ENCODE measurements at places on chromosomes 7 and 10.
A peak's percentile ranks its signal among the peaks of the same experiment; 100 is the strongest.

DNA sequence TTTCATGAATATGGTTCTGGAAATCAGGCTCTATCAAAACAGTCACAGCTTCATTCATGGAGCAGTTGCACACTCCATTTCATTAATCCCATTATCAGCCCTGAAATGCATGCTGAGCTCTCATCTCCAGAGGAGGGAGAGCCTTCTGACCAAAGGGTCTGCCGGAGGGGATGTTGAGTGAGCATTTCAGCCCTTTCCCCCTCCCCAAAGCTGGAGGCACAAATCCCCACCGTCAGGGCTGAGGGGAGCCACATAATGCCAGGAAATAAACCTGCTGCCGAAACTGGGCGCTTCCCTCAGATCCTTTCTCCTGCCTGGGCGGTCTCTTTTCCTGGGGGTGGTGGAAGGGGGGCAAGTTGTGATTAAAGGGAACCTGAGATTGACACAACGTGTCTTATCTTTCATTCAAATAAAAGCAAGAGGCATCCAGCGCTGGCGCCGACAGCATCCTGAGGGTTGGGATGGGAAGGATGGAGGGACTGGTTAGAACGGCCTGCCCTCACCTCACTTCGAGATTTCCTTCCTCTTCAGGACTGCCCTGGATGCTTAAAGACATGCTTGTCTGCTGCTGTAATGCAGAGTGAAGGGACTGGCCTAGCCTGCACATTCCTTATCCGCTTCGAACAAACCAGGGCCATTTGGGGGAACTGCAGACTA, 71.6 kb downstream of the TLL2 start:
- DNase-seq = no peak

GRCh38 chr10:67606572-67606971, 89.4 kb downstream of the CTNNA3 start:
- no peak for DNase-seq

- no peak for DNase-seq
Measured at GRCh38 chr10:21260066-21260465, 265.4 kb downstream of the SKIDA1 start.

- no peak for DNase-seq
Measured at GRCh38 chr10:10530313-10530712, 487.4 kb upstream of the CELF2 start.

GRCh38 chr10:93816123-93816747, 58.5 kb downstream of the LGI1 start:
- peak; percentile 31 for DNase-seq

DNA sequence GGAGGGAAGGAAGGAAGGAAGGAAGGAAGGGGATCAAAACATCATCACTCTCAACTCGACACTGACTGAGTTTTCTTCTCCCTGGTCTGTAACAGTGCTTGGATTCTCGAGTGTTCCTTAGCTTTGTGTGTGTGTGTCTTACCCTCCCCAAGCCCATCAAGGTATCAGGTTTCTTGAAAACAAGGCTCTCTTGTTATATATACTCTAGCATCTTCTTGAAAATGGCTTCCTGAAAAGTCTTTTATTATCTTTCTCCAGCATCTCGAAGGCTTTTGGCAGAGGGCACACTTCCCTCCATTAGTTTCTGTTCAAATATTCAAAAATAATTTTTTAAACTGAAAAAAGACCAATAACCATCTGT, 13.4 kb downstream of the SERPINE1 start:
- DNase-seq = no peak

- DNase-seq = no peak
Measured at GRCh38 chr10:117135026-117135372, 3.1 kb downstream of the VAX1 start.

DNA sequence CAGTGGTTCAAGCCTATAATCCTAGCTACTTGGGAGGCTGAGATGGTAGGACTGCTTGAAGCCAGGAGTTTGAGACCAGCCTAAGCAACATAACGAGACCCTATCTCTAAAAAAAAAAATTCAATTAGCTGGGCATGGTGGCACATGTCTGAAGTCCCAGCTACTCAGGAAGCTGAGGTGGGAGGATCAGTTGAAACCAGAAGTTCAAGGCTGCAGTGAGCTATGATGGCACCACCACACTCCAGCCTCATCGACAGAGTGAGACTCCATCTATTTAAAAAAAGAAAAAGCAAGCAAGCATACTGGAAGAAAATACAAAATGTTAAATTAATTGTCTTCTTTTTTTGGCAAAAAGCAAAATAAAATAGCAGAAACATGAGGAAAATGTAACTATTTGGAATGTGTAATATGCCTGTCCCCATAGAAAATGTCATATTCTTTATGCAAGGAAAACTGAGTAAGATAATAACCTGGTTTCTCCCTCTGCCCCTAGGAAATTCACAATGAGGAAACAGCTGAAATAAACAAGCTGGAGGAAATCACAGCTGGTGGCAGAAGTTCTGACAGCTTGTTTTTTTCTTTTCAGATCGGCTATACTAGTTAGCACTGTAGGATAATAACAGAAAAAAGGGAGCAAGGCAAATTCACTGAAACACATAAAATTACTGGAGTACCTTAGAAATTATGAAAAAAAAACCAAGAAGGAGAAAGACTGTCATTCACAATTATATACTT, 48.5 kb downstream of the HERPUD2 start:
- DNase-seq = no peak

GRCh38 chr7:80463272-80463920, 48.5 kb downstream of the GNAT3 start:
- DNase-seq = no peak

- no peak for DNase-seq
Measured at GRCh38 chr7:80540836-80541235, 29.0 kb upstream of the GNAT3 start.

- no peak for DNase-seq
Measured at GRCh38 chr10:102109166-102110116, 10.7 kb downstream of the LDB1 start.

DNA sequence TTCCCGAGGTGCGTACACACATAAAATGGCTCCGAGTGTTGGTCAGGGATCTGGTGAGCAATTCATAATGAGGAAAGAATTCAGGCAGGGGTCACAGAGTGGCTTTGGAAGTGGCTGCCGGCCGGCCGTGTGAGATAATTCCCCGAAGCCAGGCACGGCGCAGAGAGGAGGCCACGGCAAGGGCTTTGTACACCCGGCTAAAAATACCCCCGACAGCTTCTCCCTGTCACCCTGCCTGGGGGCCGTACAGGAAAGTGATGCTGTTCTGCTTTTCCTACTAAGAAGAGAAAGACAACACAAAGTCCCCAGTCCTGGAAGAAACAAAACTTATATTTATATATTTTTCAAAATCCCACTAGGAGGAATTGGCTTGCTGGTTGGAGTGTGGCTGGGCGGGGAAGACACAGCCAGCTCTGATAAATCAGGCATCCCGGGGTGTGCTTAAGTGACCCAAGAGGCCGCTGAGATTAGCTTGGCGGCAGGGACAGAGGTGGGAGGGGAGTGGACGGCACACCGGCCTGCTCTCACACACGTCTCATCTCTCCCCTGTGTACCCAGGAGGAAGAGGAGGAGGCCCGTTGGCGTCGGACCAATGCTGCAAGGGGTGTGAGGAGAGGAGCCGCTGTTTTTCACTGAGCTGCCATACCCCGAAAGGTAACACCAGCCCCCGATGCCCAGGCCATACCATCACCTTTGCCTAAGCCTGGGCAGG, 70.5 kb downstream of the ZMIZ1 start:
- no peak for DNase-seq

- DNase-seq = no peak
Measured at GRCh38 chr10:15035385-15036301, 8.1 kb upstream of the OLAH start.

DNA sequence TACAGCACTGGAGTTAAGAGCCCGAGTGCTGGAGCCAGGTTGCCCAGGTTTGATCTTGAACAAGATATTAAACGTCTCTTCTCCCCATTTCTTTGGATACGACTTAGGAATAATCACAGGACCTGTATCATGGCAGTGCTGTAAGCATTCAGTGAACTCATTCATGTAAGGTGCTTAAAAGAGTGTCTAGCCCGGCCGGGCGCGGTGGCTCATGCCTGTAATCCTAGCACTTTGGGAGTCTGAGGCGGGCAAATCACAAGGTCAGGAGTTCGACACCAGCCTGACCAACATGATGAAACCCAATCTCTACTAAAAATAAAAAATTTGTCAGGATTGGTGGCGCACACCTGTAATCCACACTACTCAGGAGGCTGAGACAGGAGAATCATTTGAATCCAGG, 40.8 kb downstream of the CHST15 start:
- no peak for DNase-seq

DNA sequence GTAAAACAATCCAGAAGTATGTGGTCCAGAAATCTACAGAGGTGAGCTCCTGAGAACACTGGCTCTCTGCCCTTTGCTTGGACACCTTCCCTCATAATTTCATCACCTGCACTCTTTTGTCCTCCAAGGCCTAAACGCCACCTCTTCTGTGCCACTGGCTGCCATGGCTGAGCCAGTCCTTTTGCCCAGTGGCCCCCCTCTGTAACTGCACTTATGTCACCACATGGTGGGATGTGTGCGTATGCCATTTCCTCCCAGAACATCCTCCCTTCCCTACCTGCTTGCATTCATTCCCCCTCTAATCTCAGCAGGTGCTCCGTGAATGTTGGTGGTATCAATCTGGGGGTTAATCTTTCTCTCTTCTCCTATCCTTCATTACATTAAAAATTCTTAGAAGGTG, 17.3 kb upstream of the DUSP5 start:
- no peak for DNase-seq

DNA sequence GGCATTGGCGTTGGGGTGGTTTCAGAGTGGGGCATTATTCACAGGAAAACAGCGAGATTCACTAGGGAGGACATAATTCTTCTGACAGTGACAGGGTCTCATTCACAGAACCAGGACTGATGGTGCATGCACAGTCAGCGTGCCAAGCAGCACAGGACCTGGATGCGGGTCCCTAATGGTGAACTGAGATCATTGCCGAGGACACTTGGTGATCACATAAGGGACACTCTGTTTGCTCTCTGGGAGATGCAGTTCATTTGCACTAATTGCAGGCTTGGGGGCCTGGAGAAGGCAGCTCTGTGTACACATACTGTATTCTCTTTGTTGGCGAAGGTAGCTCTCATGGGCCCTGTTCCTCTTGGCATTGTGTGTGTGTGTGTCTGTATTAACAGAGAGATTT, 716.1 kb downstream of the PHTF2 start:
- DNase-seq = no peak

- no peak for DNase-seq
Measured at GRCh38 chr7:44185729-44186128, 3.5 kb downstream of the GCK start.

DNA sequence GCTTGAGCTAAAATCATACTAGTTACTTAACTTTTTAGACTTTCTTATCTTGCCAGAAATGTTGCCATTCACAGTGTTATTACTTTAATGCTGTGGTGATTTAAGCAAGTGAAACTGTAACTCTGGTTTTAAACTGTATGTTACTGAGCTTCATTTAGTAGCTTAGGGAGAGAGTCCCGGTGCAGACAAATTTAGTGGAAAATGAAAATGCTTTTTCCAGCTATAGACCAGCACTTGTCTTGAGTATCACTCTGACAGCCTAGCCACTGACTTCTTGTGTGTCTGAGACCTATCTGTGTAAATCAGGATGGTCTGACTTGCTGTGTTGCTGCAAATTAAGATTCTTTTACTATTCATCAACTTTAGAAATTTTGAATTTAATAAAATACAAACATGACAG, 200.8 kb downstream of the CACNB2 start:
- no peak for DNase-seq

DNA sequence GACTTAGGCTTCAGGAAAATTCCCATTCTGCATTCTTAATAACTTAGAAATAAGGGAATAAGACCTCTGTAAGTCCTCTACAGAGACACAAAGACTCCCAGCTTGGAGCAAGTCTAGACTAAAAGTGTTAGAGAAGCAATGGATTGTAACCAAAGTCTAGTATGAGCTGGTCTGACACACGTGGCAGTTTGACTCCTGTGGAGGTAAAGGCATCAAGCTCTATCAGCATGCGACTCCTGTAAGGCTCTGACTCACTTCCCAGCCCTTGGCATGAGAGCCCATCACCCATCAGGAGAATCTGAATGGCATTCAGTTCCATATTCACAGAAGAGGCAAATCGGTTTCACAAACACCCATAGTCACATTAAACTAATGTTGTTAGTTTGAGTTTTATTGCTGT, 4.4 kb upstream of the VSTM4 start:
- no peak for DNase-seq

DNA sequence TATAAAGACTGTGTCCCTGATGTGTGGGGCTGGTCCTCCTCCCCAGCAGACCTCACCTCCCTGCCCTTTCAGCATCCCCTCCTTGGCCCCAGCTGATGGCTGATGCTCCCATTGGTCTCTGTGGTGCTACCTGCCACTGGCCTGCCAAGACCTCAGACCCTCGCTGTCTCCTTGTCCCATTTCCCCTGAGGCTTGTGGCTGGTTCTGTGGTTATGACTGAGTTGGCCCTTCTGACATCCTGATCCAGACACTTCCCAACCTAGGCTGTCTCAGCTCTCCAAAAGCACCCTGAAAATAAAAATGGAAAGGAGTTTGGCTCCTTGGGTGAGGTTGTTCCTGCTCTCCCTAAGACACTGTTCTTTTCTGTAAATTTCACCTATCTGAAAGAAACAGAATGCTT, 214.2 kb downstream of the RPS24 start:
- DNase-seq = no peak

GRCh38 chr7:132435016-132435990, 141.0 kb downstream of the PLXNA4 start:
- DNase-seq = no peak

- DNase-seq = no peak
Measured at GRCh38 chr10:69446650-69447151, 4.6 kb upstream of the TSPAN15 start.

DNA sequence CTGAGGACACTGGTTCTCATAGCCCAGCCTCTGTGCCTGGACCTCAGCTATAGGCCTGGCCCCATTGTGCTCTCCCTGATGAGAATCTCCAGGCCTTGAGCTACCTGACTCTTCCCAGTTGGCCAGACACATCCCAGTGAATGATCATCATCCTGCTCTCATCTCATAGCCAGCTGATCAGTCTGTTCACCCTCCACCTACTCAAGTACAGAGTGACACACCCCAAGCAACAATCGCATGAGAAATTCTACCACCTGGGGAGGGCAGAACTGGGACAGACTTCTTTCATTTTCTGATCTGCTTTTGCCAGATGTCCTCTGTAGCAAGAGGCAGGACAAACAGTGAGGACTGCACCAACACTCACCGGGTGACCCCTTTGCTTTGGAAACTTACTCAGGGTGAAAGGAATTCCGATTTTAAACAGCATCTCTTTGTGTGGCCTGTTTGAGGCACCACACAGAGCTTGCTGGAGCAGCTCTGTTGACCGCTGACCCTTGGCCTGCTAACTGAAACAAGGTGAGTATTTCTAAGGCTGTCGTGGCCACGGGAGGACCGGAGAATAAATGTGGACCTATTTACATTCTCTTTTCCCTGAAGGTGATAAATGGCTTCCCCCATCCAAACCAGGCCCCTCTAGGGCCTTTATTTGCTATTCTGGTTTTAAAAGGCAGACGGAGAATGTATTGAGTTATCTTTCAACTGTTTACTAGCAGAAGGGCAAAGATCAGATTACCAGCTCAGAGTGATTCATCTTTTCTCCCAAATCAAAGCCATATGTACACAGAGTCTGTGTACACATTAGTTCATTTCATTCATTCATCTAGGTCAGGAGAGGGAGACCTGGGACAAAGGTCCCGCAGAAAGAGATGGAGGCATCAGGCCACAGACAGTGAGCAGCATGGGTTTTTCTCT, 181.4 kb upstream of the TNS3 start:
- DNase-seq = no peak
